Mucosa of descending colon (tissue), 3 donors: ENCODE measurements at places on chromosomes 16 and 17. TPM values are rescaled to one million over a fixed set of nuclear protein-coding genes. Genes with fewer than 3 reads are reported as not detected.

Gene SLFN13
- 12.9 TPM for total RNA-seq

Gene AFMID
- total RNA-seq, result 14.2 TPM

Gene TMEM114
- not detected for total RNA-seq

Gene SUPT6H
- total RNA-seq, result 47.8 TPM

Gene SDR42E2
- not detected for total RNA-seq

Gene ZACN
- 1.4 TPM for total RNA-seq

Gene SMG1
- 126 TPM for total RNA-seq

Gene HBA1
- total RNA-seq, result not detected
